ENCODE measurements at places on chromosomes 5 and 9.

GRCh38 chr9:113516840-113517577, 53.5 kb downstream of the RGS3 start:
- DNase-seq: no peak

DNA sequence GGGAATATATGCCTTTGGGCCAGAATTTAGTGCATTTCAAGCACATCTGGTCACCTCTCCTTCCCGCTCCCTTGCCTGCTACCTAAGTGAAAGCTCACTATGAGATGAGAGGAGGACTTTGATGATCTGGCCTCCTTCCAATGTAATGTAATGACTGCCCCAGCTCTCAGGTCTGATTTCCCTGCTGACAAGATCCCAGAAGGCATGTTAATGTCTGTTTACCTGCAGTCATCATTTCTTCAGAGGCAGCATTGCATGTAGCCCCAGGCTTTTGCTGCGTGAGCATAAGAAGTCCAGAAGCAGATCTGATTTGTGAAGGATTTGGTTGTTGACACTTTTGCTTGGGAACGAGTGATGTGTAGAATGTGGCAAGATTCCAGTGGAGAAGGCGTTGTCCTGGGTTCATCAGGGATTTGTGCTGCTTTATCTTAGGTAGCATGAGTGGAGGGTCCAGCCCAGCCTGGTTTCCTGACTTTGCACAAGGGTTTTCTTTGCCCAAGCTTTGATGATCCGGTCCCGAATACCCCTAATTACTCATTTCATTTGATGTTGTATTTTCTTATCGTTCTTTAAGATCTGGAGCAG, 192.7 kb downstream of the GOLPH3 start:
- no peak for DNase-seq

- no peak for DNase-seq
These were observed 594.5 kb downstream of the PDE4D start for GRCh38 chr5:59299006-59299405.

- no peak for DNase-seq
These were observed 46.6 kb downstream of the COL5A1 start for GRCh38 chr9:134688231-134688630.

DNA sequence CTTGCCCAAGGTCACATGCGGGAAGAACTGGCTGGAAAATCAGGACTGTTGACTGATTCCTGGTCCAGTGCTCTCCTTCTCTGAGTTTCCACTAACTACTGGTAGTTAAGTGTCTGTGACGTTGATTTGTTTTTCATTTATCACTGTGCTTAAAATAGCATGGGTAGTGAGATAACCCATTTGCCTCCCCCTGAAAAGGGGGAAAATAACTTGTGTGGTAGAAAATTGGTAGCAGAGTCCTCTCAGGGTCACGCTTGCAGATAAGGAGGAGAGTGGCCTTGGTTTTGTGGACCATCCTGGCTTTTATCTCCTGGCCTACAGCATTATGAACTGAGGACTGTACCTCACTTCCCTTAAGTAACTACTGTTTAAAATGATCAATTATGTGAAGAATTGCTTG, 10.9 kb downstream of the FUBP3 start:
- no peak for DNase-seq

DNA sequence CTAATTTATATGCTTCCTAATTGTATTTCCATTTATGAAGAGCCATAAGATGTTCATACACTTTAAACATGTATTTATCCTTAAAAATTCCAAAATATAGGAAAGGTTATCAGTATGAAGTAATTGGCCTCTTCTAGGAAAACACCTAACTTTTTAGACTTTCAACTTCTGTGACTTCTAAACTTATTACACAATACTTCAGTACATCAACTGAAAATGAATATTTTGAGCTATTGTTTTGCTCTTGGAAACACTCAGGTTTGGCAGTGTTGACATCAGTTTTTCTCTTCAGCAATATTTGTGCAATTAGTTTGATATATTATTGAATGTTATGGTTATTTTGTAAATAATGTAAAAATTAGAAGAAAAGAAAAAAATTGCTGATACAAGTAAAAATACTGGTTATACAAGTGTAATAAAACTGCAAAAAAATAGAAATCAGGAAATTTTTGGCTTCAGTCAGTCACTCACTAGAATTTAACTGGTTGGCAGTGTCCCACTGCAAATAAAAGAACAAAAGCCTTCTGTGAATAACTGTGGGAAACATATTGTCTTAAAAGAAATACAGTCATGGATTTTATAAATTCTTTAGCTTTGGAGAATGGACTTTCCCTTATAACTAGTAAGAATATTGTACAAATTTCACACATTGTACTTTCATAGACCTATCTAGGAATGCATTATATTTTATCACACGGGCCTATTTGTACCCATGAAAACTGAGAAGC, 635.9 kb downstream of the TLE1 start:
- no peak for DNase-seq

DNA sequence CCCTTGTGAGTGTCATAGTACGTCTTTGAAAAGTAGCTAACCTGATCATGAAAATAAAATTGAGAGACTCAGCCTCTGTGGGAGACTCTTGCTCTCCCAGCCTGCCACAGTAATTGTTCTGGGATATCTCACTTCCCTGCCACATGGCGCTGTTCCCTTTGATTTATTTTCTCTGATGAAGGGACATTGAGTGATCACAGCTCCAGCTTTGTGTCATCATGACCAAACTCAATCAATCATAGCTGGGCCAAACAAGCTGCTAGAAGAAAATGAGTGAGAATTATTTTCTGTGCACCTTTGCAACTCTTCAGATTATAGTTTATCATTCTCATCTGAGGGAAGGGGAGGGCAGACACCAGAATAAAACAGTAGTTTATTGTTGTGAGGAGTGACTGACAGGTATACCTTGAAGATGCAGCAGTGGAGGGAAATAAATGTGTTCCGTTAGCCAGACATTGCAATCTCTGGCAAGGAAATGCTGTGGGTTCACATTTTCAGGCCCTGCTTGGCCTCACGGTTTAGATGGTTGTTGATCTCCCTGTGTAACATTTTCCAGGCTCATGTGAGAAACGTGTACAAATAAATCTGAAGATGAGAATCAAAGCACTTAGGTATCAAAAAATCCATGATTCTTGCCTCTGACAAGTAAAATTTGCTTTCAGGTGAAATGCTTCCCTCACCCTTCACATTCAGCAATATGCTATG, 174.7 kb upstream of the FBXL17 start:
- no peak for DNase-seq

GRCh38 chr5:141476132-141476911, 556 bp downstream of the PCDHGC3 start:
- DNase-seq: no peak

DNA sequence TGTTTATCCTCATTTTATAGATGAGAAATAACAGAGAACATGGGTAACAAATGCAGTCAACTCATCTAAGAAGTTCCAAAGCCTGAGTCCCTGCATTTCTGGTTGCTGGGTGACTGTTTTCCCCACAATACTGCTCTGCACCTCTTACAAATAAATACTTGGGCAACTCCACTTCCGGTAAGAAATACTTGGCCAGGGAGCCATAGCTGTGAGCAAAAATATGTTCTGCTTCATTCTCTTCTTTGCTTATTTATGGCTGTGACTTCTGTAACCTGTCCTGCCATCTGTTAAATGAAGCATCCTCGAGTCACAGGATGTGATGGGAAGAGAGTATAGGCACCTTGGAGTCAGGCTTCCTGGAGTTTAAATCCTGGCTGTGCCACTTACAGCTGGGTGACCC, 49.9 kb downstream of the GDNF start:
- no peak for DNase-seq

- DNase-seq: no peak
These were observed 8.1 kb upstream of the TMEM215 start for GRCh38 chr9:32775283-32775682.

- no peak for DNase-seq
These were observed 14.3 kb downstream of the OTULIN start for GRCh38 chr5:14678773-14679334.

DNA sequence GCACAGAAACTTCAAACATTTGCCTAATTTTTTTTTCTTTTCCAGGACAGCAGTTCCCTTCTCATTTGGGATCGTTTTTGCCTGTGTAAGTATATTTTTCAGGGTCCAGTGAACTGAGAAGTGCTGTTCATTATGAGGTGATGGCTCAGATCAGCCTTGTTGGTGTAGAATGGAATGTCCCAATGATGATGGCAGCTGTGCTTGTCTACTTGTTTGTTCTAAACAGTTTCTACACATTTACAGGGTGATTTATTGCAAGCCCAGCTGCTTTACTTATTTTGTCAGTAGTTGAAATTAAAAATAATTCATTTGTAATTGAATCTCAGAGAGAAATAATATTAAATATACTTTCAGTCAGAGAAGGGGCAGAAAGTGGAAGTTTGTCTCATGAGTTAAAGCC, 337.6 kb upstream of the SEMA6A start:
- DNase-seq: no peak

DNA sequence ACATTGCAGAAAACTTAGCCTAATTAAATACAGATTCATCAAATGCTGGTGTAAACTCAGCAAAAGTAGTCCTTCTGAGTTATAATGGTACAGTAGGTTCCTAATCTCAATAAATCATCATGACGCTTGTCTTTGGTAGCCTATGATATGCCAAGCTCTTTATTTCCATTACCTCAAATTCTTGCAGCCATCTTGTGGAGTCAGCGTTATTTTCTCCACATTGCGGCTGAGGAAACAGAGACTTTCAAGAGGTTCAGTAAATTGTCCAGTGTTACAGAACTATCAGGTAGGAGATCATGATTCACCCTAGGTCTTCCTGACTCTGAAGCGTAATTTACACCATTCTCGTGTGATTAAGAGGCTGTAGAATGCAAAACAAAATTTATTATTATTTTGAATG, 237.2 kb downstream of the PCSK5 start:
- DNase-seq: no peak

DNA sequence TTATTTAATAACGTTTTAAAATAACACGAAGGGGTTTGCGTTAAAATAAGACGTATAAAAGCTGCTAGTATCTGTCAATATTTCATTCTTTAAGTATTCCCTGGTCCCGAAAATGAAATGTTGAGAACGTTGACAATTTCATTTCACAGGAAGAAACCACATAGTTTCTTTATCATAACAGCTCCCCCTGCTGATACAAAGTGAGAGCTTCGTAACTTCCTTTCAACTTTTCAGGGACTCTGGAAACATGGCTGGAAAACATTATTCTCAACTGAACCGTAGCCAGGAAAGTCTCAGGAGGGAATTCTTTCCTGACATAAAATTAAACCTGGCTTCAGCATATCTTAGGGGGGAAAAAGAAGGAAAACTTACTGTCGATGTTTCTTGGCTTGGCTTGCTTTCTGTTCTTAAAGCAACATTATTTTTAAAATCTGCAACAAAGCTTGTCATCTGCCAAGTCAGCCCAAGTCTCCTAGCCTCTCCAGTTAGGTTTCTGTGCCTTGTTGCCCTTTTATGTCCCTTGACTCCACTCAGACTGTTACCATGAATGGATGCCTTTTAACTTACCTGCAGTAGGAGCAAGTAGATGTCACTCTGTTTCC, 122.9 kb upstream of the DAB2 start:
- DNase-seq: peak; percentile 77

DNA sequence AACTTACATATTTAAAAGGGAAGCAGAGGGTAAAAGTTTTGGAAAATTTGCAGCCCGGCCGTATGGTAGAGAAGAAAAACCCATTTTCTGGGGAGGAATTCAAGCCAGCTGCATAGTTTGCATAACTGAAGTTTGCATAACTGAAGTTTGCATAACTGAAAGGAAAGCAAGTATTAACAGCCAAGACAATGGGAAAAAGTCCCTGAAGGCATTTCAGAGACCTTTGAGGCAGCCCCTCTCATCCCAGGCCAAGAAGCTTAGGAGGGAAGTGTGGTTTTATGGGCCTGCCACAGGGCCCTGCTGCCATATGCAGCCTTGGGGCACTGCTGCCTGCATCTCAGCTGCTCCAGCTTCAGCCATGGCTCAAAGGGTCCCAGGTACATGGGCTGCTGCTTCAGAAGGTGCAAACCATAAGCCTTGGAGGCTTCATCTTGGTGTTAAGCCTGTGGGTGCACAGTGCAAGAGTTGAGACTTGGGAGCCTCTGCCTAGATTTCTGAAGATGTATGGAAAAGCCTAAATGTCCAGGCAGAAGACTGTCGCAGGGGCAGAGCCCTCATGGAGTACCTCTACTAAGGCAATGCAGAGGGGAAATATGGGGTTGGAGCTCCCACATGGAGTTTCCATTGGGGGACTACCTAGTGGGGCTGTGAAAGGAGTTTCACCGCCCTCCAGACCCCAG, 36.9 kb upstream of the CXCL14 start:
- DNase-seq: no peak

DNA sequence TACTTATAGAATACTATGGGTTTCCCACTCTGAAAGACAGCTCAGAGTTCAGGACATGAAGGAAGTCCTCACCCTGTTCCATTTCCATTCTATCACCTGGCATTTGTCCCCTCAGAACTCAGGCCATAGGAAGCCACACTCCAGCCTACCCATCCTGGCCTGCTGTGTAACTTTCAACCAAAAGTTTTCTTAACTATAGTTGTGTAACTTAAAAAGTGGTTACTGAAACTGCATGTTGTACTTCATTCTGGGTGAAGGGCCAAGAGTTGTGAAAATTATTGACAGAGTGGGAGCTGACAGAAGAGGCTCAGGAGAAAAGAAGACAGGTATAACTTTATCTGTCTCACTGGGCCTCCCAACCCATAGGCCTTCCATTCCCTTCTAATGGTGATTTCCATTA, 212.5 kb downstream of the RAB3C start:
- no peak for DNase-seq

- DNase-seq: no peak
These were observed 262.3 kb downstream of the NSG2 start for GRCh38 chr5:174307656-174308271.

- no peak for DNase-seq
These were observed 2.5 kb downstream of the TRIO start for GRCh38 chr5:14145435-14146334.

GRCh38 chr5:87562068-87562467, 149.3 kb upstream of the CCNH start:
- no peak for DNase-seq

DNA sequence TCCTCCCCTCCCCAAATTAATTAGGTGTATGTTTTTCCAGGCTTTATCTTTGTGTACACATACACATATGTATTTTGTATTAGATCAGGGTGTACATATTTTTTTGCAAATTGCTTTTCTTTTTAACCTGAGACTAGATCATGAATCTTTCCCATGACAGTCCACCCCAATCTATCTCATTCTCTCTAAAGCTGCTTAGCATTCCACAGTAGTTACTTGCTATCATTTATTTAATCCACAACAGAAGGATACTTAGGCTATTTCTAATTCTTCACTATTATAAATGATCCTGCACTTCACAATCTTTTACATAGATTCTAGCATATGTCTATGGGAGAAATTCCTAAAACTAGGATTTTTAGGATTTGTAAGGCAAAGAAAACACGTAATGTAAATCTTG, 43.9 kb downstream of the SH3RF2 start:
- DNase-seq: no peak

All from SHP77 treated with DMSO at 0.1 percent for 48 hours (cell line).